NCI-H2081 (cell line): ENCODE measurements at places on chromosomes 16 and 17.

- DNase-seq = no peak
These were observed 96.0 kb downstream of the YPEL2 start for GRCh38 chr17:59427425-59427921.

- no peak for DNase-seq
These were observed 3.4 kb downstream of the FBXO39 start for GRCh38 chr17:6779411-6779810.

- DNase-seq = peak; percentile 66
These were observed 45.5 kb downstream of the CYTH1 start for GRCh38 chr17:78736526-78737079.

DNA sequence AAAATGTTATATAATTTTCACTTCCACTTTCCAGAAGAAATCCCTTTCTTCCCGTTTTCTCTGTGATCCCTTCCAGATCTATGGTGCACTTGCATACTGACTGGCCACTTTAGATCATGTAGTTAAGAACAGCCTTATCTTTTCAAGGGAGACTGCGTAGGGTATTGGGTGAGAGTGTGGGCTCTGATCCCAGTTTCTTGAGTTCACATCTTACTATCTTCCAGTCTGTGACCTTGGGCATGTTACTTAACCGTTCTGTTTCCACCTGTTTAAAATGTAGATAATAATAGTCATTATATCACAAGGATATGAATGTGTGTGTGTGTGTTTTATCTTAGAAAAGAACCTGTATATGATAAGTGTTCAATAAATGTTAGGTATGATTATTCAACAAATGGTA, 83.7 kb downstream of the TANGO6 start:
- no peak for DNase-seq

- no peak for DNase-seq
These were observed 1.8 kb upstream of the SHISA9 start for GRCh38 chr16:12899529-12900143.

GRCh38 chr17:35630530-35631148, 43.5 kb downstream of the AP2B1 start:
- no peak for DNase-seq

- no peak for DNase-seq
These were observed 83.3 kb upstream of the TNRC6C start for GRCh38 chr17:77875051-77875780.

- DNase-seq = peak; percentile 9
These were observed 82.0 kb upstream of the PLCG2 start for GRCh38 chr16:81696961-81697615.

DNA sequence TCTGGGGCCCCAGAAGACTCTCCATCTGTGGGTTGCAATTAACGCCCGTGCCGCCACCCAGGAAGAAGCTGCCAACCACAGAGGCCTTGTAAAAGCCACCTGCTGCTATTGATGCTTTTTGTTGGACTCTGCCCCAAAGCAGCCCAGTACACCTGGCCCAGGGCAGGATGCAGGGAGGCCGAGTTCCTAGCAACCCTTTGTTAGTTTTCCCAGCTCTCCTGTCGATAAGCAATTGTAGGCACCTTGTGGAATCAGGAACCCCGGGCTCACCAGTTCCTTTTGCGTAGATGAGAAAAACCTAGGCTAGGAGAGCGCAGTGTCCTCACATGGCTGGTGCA, 103.3 kb downstream of the ABCC6 start:
- peak; percentile 92 for DNase-seq

DNA sequence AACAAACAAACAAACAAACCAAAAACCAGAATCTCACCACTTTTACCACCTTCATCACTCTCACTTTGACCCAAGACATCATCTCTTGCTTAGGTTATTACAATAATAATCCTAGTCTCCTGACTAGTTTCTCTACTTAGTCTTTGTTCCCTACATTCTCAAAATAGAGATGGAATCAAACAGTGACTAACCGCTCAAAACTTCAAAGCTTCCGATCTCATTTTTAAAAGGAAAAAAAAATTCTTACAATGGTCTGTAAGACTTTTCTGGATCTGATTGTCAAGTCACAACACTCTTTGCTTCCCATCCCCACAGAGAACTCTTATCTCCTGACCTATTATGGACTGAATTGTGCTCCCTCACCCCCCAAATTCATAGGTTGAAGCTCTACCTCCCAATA, 60.9 kb downstream of the SPAG9 start:
- DNase-seq = no peak

GRCh38 chr16:4537376-4538343, 913 bp downstream of the CDIP1 start:
- no peak for DNase-seq

DNA sequence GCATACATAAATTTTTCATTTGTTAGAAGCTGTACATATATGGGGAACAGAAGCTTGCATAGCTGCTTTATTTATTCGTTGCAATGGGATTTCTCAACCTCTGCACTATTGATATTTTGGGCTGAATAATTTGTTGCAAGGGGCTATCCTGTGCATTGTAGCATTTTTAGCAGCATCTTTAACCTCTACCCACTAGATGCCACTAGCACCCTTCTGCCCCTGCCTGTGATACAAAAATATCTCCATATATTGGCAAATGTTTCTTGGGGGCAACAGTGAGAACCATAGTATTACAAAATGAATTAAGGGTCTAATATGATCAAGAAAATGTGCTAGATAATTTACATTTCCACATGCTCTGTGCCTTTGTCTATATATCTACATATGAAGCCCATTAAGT, 1401.0 kb downstream of the CDH11 start:
- DNase-seq = no peak

DNA sequence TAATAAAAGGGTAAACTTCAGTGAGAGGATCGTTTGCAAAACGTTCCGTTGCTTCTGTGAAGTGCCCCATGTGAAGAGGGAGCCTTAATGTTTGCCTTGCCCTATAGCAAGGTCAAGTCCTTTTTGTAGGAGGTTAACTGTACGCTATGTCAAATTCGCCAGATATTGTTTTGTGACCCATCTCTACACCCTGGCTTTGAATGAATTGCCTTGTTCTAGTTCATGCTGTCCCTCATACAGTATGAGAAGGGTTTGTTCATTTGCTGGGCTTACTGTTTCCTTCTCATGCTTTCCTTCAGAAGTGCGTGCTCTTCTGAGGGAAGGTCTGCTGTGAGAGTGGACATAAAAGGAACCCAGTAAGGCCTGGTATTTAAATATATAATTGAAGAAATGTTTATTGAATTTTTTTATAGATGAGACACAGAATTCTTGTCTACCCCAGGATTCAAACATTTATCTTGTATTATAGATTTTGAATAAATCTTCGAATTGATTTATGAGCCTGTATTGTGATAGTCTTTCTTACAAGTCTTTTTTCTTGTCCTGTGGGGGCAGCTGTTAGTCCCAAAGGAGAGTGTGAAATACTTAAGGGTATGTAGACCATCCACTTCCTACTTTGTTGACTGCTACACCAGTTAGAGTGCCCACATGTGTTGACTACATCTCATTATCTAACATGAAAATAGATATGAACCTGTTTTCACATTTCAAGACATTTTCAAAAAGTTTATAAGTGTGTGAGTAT, 1.7 kb downstream of the MAP3K3 start:
- no peak for DNase-seq

- DNase-seq = no peak
These were observed 14.8 kb downstream of the VAC14 start for GRCh38 chr16:70786020-70786755.

- peak; percentile 7 for DNase-seq
These were observed 49.4 kb downstream of the TNFRSF13B start for GRCh38 chr17:16922386-16923096.

- no peak for DNase-seq
These were observed 68.4 kb downstream of the CMC2 start for GRCh38 chr16:80938004-80938878.

- DNase-seq = no peak
These were observed 1.0 kb upstream of the MYO18A start for GRCh38 chr17:29181226-29181625.
